Natural killer cell (primary cell): ENCODE measurements at places on chromosomes 12 and 14.
A peak's percentile ranks its signal among the peaks of the same experiment; 100 is the strongest.

DNA sequence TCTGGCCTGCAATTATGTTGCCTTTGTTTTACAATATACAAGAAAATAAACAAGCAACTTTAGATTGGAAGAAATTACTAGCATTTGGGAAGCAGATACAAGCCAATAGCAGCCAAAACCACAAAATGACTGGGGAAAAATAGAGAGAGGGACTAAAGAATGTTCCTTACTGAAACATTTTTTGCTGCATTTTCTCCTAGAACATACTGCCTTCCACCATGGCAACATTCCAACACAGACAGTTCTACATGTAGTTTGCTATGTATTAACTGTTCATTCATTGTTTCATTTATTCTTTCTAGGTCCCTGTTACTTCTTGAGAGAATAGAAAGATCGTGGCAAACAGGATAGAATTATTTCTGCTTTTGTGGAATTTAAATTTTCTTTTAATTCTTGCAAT is 530.2 kb downstream of the RPS29 start:
- DNase-seq = no peak

DNA sequence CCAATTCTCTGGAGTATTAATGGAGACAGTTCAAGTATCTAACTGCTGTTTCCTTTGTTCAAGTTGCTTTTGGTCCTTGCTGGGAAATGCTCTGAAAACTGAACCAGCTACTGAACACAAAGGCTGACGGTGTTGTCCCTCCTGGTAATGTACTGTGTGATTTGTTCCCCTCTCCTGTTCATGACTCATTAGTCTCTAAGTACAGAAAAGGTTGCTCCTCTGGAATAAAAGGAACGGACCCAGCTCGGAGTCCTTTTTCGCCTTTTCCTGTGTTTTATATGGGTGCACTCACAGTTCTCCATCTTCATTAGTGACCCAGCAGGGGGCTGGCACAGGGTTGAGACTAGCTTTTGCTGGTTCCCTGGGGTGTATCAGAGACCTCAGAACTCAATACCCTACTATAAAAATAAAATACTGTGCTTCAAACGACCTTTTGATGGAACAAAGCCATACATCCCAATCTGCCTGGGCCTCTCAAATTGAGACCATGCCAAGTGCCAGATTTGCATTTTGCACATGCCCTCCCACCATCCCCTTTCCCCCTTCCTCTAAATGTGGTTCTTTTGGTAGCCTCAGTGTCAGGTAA is 269.7 kb downstream of the RAD51B start:
- no peak for DNase-seq

DNA sequence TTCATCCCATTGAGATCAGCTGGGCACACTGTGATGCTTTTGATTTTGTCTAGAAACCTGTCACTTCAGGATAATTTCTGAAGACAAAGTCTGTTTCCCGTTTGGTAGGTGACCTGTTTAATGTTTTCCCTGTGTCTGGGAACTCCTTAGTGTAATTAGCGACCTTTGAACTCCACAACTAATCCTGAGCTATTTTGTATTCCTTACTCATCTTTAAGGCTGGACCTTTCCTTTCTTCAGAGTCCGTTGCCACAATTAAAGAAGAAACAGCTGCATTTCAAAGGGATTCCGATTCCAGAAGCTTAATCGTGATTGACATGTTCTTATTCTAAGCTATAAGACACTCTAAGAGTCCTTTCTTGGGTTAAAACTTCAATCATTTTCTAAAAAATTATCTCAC is 22.0 kb downstream of the AP5M1 start:
- DNase-seq = no peak

- DNase-seq = no peak
Observed at GRCh38 chr14:74147571-74147970, 62.8 kb downstream of the LIN52 start.

DNA sequence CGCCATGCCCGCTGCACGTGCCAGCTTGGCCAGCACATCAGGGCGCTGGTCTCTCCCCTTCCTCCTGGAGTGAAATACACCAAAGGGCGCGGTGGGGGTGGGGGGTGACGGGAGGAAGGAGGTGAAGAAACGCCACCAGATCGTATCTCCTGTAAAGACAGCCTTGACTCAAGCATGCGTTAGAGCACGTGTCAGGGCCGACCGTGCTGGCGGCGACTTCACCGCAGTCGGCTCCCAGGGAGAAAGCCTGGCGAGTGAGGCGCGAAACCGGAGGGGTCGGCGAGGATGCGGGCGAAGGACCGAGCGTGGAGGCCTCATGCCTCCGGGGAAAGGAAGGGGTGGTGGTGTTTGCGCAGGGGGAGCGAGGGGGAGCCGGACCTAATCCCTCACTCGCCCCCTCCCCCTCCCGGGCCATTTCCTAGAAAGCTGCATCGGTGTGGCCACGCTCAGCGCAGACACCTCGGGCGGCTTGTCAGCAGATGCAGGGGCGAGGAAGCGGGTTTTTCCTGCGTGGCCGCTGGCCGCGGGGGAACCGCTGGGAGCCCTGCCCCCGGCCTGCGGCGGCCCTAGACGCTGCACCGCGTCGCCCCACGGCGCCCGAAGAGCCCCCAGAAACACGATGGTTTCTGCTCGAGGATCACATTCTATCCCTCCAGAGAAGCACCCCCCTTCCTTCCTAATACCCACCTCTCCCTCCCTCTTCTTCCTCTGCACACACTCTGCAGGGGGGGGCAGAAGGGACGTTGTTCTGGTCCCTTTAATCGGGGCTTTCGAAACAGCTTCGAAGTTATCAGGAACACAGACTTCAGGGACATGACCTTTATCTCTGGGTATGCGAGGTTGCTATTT is 914 bp upstream of the CCND2 start:
- peak; percentile 85 for DNase-seq

- no peak for DNase-seq
Observed at GRCh38 chr12:28563936-28564335, 373.7 kb downstream of the CCDC91 start.

- no peak for DNase-seq
Observed at GRCh38 chr12:126069549-126070165, 1004.4 kb downstream of the AACS start.

DNA sequence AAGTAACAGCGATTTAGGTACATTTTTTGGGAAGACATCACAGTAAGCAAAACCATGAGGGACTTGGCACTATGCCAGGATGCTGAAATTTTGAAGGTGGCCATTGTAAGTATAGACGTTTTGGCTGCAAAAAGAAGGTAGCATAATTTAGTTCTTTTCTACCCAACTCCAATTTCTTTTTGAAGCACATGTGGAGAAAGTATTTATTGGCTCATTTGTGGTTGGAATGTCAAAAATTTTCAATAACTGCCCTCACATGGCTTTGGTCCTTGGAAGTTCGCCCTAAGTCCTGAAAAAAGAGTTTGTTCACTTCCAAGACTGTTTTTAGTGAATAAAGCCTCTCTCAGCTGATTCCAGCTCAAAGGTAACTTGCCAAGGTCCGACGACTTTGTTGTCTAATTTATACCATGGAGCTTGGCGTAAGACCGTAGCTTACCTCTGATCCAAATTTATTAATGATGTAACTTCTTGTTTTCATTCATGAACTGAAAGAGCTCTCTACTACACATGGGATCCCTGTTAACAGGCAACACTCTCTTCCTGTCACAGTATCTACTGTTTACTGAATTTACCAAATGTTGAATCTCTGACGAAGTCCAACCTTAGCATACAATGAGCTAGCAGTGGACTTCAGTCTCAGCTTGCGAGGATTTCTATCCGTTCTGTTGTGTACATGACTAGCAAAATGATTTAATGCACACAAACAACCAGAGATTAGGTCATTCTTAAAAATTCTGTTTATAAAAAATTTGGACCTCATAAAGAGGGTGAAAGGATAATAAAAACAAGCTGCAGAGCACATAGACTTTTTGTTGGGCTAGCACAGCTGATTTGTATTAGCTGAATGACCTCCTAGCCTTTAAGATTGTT is 49.0 kb downstream of the MSRB3 start:
- DNase-seq = no peak
